ENCODE measurements at places on chromosomes 4 and X.

- no peak overlapping the region for H3K4me3 ChIP-seq
- no peaks in the 10 kb centered on the region for H3K27me3 ChIP-seq
- DNase-seq: no peak
These were observed 186.6 kb downstream of the RPA4 start for GRCh38 chrX:97070346-97070745.

- no peak overlapping the region for H3K27ac ChIP-seq
- no peak overlapping the region for H3K4me3 ChIP-seq
- H3K36me3 ChIP-seq: no peaks in the 10 kb centered on the region
These were observed 86.8 kb upstream of the ETNPPL start for GRCh38 chr4:108849611-108850168.

DNA sequence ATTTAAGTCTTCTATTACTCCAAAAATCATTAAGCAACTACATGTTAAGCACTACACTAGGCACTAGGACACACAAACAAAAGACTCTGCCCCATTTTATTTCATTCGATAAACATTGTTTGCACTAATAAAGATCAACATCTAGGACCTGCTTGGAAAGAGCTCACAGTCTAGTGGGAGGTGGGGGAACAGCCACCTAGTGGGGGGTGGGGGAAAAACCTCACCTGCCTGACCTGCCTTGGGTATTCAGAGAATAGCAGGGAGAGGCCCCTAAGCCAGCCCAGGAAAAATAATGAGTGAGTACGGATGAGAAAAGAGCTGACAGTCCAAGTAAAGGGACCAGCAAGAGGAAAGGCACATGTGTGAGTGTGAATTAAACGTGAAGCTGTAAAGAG is 52.2 kb downstream of the PRDM5 start:
- H3K27me3 ChIP-seq: no peaks in the 10 kb centered on the region
- H3K4me1 ChIP-seq: no peaks in the 10 kb centered on the region
- H3K4me3 ChIP-seq: no peak overlapping the region
- peaks cover 2% of the 10 kb centered on the region for H3K36me3 ChIP-seq
- no peak for DNase-seq
- H3K27ac ChIP-seq: no peak overlapping the region

DNA sequence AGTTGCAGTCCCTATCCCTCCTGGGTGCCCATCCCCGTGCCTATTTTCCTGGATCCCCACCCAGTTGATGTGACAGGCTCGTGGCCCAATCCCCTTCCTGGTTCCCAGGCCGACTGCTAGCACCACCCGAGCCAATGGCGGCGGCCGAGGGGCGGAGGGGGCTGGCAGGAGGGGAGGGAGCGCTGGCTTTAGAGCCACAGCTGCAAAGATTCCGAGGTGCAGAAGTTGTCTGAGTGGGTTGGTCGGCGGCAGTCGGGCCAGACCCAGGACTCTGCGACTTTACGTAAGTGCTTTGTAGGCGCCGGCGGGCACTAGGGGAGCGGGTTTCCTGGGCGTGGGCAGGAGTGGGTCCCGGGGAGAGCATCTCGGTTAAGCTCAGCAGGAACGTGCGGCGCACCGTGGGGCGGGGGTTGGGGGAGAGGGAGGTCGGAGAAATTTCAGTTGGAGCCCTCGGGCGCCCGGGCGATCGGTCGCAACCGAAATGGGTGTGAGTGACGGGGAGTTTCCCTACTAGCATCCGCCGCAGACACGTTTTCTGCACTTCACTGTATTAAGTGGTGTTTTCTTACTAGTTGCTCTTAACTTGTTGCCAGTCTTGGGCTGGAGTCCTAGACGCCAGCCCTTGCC is at the start of gene PLS3:
TSS of gene PLS3 (plus strand) at position 197 of the 627 bp plus-strand sequence. CDS start 49,077 bp downstream, outside the sequence.
- DNase-seq: no peak
- no peaks in the 10 kb centered on the region for H3K36me3 ChIP-seq
- H3K27me3 ChIP-seq: peaks cover 8% of the 10 kb centered on the region
- H3K4me1 ChIP-seq: no peaks in the 10 kb centered on the region

- H3K36me3 ChIP-seq: no peaks in the 10 kb centered on the region
- no peak overlapping the region for H3K4me3 ChIP-seq
- H3K27me3 ChIP-seq: no peaks in the 10 kb centered on the region
- H3K4me1 ChIP-seq: no peaks in the 10 kb centered on the region
- DNase-seq: no peak
These were observed 691.4 kb downstream of the PCDH7 start for GRCh38 chr4:31411565-31411964.

- H3K4me1 ChIP-seq: peaks cover 12% of the 10 kb centered on the region
- H3K27ac ChIP-seq: no peak overlapping the region
- no peaks in the 10 kb centered on the region for H3K27me3 ChIP-seq
These were observed 26.1 kb downstream of the RUFY3 start for GRCh38 chr4:70747874-70748273.
